ENCODE measurements at places on chromosomes 11 and 22.
A peak's percentile ranks its signal among the peaks of the same experiment; 100 is the strongest.

- no peak for DNase-seq
Measured at GRCh38 chr11:124886978-124887666, 10.5 kb downstream of the ROBO4 start.

DNA sequence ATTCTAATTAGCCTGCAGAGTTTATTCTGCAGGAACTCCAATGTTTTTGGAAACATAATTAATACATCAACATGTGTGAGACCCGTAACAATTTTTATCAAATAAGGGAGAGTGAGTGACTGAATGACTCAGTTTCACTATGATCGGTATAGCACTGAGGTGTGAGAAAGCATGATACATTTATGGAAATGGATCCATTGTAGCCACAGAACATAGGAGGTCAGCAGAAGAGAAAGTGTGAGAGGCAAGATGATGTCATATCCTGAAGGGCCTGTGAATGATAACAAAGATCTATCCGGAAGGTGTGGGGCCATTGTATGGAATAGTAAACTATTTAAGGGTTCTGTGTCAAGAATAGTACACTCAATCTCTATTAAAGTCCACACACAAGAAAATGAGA lies 1406.1 kb upstream of the TENM4 start:
- no peak for DNase-seq

DNA sequence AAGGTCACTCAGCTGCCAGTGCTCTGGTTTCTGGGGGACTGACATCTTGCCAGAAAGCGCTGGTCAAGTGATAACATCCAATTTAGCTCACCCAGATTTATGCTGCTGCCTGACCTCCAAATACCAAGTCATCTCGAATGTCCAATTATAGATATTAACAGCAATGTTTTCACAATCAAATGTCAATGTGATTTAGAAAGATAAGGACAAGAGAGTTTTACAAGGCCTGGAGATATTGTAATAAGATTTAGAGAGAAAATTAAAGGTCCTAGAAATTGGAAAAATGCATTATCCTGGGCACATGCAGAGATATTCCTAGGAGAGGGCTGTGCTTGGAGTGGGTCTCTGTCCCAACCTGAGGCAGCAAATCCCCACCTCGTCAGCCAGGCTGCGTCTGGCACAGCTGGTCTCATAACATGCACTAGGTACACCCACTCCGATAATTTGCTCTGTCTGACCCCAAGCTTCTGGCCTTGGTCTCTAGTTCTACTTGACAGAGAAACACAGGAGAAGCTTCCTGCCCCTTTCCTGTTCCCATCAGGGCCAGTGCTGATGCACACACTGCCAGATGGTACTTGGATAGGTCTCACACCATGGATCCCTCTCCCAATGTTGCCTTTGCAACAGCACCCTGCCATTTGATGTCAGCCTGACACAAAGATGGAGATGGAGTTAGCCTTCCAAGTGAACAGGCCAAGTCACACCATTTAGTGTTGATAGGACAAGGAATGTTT lies 28.6 kb downstream of the USH1C start:
- no peak for DNase-seq

DNA sequence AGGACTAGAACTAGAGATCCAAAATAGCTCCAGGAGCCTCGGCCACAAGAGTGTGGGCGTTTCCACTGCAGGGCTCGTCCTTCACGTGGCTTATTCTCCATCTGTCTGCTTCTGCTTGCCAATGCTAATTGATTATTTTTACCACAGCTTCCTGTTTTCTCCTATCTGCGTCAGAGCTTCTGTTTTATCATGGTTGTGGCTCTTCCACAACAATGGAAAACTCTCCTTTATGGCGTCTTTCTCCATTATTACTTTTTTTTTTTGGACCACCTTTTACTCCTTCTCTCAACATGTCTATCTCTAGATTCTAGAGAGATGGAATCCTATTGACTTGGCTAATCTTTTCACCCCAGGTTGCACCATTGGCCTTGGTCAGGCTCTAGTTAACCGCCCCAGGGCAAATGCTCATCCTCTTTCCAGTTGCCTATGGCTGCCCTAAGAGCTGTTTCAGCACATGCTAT lies 25.9 kb downstream of the CAT start:
- DNase-seq: no peak

DNA sequence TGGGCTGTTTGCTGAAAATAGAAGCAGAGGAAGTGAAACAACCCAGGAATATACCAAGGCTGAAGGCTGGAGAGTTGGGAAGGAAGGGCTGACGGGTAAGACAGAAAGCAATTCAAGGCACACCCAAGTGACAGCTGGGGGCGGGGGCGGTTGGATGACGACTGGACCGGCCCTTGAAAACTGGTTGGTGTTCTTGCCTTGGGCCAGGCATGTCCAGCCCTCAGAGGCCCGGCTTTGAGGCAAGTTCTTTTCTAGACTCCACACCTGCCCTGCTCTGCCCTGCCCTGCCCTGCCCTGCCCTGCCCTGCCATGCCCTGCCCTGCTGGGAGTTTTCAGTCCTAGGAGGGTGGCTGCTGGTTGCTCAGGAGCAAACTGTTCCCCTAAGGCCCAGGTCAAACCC lies 34.2 kb upstream of the CACNG2 start:
- no peak for DNase-seq

GRCh38 chr22:37920126-37920525 lies 14.0 kb downstream of the MICALL1 start:
- no peak for DNase-seq

DNA sequence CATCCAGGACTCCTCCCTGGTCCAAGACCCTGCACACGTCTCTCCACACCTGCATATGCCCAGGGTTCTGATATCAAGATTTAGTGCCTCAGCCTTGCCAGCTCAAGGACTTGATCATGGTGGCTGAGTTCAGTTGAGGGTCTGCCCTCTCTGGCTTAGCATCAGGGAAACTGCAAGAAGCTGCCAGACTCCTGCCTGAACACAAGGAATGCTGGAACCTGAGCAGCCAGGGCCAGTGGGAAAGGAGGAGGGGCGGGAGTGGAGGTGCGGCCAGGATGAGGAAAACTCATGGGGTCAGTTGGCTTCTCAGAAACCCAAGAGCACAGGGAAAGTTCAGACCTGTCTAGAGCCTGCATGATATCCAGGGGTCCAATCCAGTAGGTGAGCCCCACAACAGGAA lies 546.1 kb downstream of the BUD13 start:
- no peak for DNase-seq

DNA sequence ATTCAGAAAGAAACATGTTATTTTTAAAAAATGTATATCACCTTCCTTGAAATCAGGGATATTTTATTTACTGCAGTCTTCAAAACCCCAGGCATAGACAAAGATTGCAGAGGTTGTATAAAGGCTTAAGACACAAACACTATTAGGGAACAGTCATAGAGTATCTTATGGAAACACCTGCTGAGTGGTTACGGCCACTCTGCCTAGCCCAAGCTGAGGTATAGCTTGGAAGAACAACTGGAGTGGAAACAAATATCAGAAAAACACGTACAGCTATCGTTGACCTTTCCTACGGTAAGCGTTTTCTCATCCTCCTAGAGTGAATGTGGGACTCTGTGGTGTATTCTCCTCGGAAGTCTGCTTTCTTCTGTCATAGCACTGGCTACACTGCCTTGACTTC lies 30.4 kb upstream of the LYVE1 start:
- no peak for DNase-seq

- no peak for DNase-seq
Measured at GRCh38 chr11:68418648-68419047, 41.9 kb upstream of the PPP6R3 start.

DNA sequence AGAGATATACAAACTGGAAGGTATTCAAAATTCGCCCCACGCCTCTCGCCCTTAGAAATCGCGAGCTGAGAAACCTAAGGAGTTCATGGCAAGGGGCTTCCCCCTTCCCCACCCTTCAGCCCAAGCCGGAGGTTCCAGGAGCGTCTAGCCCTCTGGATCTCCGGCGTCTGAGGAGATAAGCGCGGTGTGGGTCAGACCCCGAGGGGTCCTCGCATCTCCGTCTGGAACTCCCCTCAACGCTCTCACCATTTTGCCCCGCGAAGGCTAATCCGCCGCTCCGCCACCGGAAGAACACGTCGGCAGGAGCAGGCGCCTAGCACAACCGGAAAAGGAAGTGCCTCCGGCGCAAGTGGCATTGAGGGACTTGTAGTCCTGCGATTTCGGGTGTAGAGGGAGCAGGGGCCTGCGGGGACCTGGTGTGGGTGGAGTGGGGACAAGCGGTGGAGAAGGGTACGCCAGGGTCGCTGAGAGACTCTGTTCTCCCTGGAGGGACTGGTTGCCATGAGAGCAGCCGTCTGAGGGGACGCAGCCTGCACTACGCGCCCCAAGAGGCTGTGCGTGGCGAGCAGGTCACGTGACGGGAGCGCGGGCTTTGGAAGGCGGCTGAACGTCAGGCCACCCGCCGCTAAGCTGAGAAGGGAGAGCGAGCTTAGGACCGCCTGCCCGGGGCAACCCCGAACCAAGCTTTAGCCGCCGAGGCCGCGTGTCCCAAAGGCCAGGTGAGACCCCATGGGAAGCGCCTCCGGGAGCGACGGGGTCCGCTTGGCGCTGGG lies at the start of the genes FEN1 and TMEM258:
Gene FEN1 (plus strand): TSS at position 602 of the 773 bp plus-strand sequence. CDS start 2,451 bp downstream, outside the sequence.
Gene TMEM258 (minus strand): TSS at position 290 of the 773 bp plus-strand sequence. CDS start 41 bp downstream, at position 249.
- peak; percentile 85 for DNase-seq

DNA sequence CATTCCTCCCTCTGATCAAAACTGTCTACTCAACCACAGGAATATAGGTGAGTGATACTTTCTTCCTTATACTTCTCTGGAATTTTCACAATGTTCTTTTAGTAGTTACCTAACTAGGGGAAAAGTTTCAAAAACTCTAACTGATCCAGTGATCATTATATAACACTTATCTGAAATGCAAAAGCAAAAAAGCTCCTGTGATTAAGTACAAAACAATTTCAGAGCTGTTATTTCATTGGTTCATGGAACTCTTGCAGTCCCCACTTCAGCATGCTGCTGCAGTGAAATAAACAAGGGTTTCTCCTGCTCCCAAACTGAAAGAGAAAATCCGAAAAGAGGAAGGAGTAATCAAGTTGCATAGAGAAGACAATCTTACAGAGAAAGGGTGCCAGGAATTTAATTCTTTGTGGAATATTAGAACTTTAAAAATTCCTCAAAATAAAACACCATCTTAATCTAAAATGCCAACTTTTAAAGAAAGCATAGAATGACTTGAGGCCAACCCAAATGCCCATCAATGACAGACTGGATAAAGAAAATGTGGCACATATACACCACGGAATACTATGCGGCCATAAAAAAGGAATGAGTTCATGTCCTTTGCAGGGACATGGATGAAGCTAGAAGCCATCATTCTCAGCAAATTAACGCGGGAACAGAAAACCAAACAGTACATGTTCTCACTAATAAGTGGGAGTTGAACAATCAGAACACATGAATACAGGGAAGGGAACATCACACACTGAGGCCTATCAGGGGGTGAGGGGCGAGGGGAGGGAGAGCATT lies 20.3 kb downstream of the PPP2R1B start:
- no peak for DNase-seq

- no peak for DNase-seq
Measured at GRCh38 chr11:74195828-74196227, 24.7 kb downstream of the PPME1 start.

- DNase-seq: no peak
Measured at GRCh38 chr11:125952559-125952958, 6.7 kb downstream of the VSIG10L2 start.

DNA sequence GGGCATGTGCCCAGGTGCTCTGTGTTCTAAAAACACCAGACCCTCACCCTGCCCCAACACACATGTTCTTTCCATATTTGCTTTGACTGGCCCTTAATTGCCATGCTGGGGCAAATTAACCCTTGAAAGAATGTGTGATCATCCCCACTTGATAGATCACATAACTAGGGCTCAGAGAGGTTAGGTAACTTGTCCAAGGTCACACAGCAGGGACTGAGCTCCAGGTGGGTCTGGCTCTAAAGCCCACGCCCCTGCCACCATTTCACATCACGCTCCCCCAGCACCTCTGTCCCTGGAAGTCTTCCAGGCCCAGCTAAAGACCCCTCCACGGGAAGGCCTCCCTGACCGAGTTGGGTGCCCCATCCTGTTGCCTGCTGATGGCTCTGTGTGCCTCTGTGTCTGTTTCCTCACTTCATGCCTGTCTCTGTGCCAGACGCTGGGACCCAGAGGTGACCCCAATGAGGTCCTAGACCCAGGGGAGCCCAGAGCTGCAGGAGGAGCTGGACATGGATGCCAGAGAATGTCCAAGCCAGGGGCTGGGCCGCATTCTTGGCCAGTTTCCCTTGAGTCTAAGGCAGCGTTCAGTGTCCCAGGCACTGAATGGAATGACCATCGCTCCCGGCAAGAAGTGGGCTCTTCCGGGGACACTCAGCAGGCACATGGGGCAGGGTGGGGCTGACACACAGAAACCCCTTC lies 79.7 kb downstream of the MYO7A start:
- no peak for DNase-seq

- no peak for DNase-seq
Measured at GRCh38 chr11:71248251-71248570, 4.2 kb downstream of the SHANK2 start.

GRCh38 chr11:116970485-116971292 lies 127.5 kb downstream of the SIK3 start:
- no peak for DNase-seq

- DNase-seq: no peak
Measured at GRCh38 chr22:42702675-42703074, 18.0 kb downstream of the A4GALT start.

GRCh38 chr11:133619973-133620372 lies 87.7 kb upstream of the OPCML start:
- DNase-seq: no peak

DNA sequence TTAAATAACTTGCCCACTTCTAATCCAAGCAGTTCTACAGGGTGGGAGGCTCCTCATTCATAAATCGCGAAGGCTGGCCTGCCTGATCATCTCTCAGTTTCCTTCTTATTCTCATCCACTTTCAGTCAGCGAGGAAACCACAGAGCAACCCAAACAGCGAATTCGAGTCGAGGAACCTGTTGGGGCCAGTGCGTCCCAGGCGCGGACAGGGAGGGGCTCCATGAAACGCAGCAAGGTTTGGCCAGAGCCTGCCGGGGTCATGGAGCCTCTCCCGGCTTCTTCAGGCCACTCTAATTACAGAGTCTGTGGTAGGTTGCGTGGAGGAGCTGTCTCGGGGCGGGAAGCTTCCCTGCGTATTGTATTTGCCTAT lies 741 bp upstream of the NAV2 start:
- no peak for DNase-seq

GRCh38 chr11:112588252-112588694 lies 327.6 kb upstream of the PLET1 start:
- DNase-seq: peak; percentile 67

GRCh38 chr11:31487848-31488247 lies 21.6 kb downstream of the IMMP1L start:
- DNase-seq: peak; percentile 15

GRCh38 chr22:38193580-38193979 lies 8.2 kb upstream of the MAFF start:
- DNase-seq: no peak

- DNase-seq: no peak
Measured at GRCh38 chr11:73995247-73995646, 12.6 kb upstream of the UCP2 start.

DNA sequence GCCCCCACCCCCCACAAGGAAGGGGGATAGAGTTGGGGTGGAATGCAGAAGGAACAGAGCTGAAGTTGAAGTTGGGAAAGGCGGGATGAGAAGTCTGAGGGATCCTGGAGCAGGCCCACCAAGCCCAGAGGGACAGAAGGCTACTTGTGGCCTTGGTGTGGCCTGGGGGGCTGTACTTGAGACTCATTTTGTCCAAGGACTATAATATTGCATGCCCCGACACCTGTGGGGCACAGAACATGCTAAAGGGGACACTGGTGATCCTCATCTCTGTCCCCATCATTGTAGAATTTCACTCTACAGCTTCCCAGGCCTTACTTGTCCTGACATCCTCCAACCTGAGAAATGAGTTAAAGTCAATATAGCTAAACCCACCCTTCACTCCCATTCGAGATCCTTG lies 1.3 kb downstream of the ESAM start:
- DNase-seq: no peak

GRCh38 chr22:49051491-49052022 lies 776.1 kb downstream of the BRD1 start:
- DNase-seq: no peak

GRCh38 chr22:32518848-32519247 lies 44.2 kb downstream of the FBXO7 start:
- DNase-seq: no peak
